Caco-2 (cell line): ENCODE measurements at places on chromosomes 11 and 22. TPM values are rescaled to one million over a fixed set of nuclear protein-coding genes. Genes with fewer than 3 reads are reported as not detected.

CDC42BPG gene
- total RNA-seq, result 29.1 and 36.0 TPM in 2 replicates

LRRC75B gene
- 18.6 and 20.4 TPM in 2 replicates for total RNA-seq

SLC22A25 gene
- 0.16 TPM in 1 of 2 replicates, not detected in the other for total RNA-seq

DNA sequence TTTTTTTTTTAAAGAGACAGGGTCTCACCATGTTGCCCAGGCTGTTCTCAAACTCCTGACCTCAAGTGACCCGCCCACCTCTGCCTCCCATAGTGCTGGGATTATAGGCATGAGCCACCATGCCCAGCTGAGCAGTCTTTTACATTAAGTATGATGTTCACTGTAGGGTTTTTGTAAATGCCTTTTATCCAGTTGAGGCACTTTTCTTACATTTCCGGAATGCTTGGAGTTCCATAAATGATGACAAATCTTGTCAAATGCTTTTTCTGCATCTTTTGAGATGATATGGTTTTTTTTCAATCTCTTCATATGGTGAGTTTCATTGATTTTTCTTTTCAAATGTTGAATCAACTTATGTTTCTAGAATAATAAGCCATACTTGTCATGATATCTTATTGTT is 29.4 kb upstream of the CTTN start:
- H3K4me1 ChIP-seq, result peaks cover 13% of the 10 kb centered on the region
- DNase-seq, result no peak
- no peak overlapping the region for H3K27ac ChIP-seq
- no peaks in the 10 kb centered on the region for H3K27me3 ChIP-seq
- H3K36me3 ChIP-seq, result peaks cover 4% of the 10 kb centered on the region; the same call in 1 of the 2 replicates

KCTD17 gene
- total RNA-seq, result 17.2 and 19.8 TPM in 2 replicates
